Caudate nucleus (tissue), 63 donors: ENCODE measurements at places on chromosomes 6 and 20.

- DNase-seq = no peak
Measured at GRCh38 chr6:89242574-89243330, 25.6 kb upstream of the GABRR1 start.

GRCh38 chr20:18263723-18264122 is 24.6 kb upstream of the ZNF133 start:
- DNase-seq = no peak

GRCh38 chr6:35624341-35625070 is 64.2 kb downstream of the FKBP5 start:
- no peak for DNase-seq

GRCh38 chr6:56288347-56288746 is 41.0 kb upstream of the COL21A1 start:
- no peak for DNase-seq

DNA sequence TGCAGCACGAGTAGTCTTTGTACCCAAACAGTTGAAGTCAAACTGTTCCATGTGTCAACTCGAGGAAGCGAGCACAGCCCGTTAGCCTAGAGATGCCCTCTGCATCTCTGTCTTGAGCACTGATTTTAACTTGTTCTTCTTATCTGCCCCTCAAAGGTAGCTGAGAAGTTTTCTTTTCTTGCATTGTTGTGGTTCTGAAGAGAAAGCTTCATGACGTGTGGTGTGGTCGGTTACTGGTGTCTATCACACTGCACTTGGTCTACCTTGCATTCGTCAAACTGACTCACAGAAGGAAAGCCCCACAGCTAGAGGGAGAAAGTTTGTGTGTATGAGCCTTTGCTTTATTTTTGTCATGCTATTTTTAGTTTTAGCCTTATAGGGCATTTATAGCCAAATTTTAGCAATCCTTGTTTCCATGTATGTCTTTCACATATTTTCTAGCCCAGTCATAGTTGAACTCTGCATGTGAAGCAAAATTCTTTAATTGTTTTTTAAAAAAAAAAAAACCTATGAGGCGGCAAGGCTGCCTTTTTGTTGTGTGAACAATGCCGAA is 115.1 kb downstream of the JAG1 start:
- no peak for DNase-seq

DNA sequence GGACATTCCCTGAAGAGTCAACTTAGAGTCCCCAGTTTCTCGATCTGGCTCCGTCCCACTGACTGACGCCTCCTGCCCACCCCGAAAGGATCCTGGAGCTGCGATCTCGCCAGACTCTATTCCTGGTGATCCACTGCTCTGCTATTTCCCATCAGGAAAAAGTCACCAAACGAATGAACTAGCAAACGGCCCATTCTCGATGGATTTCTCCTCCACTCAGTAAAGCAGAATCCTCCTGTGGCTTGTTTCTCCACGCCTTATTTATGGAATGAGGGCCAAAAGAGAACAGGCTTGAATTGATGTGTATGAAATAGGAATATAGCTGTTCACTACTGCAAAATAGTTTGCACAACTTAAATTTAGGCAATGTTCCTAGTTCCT is 5.4 kb downstream of the NKX2-4 start:
- DNase-seq = no peak

- DNase-seq = no peak
Measured at GRCh38 chr20:51393571-51393970, 148.9 kb downstream of the NFATC2 start.

DNA sequence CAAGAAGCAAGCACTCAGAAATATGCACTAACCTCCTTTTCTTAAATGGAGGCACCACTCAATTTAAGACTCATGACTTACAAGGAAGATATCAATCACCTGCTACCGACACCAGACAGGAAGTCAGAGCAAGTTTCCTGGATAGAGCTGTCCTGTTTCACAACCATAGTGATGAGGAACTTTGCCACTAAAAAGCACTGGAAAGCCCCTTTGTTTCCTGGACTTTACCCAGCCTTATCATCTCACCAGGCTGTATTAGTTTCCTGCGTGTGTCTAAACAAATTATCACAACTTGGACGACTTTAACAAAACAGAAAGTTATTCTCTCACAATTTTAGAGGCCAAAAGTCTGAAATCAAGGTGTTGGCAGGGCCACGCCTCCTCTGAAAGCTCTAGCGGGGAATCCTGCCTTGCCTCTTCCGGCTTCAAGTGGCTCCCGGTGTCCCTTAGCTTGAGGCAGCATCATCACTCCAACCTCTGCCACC is 253.8 kb upstream of the STXBP5 start:
- no peak for DNase-seq

DNA sequence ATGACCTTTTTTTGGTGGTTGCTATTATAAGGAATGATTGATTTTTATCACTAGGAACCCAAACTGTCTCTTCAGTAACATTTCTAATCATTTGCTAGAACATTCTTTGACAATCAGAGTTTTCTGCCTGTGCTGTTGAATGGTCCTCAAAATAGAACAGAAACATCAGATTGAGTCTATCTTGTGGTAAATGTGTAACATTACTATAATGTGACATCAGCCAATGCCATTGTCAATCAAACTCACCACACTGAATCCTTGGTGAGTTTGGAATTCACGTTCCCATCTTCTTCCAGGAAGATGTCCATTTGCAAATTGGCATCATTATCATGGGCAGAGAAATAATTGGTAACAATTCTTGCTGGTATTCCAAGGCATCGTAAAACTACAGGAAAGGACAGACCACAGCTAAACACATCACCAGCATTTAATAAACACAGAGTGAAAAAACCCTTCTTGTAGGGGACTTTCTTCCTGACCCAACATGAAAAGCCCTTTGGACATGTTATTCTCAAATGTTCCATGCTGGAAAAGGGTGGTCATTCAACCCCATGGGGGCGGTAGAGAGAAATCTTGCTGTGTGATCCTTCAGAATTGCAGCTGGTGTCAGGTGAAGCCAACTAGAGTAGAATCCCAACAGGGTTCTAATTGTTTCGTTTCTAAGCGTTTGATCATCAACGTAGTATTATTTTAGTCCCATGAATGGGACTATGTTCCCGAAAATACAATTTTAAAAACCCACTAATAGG is 98.5 kb downstream of the F13A1 start:
- no peak for DNase-seq

- no peak for DNase-seq
Measured at GRCh38 chr6:129663531-129663930, 46.4 kb downstream of the ARHGAP18 start.

DNA sequence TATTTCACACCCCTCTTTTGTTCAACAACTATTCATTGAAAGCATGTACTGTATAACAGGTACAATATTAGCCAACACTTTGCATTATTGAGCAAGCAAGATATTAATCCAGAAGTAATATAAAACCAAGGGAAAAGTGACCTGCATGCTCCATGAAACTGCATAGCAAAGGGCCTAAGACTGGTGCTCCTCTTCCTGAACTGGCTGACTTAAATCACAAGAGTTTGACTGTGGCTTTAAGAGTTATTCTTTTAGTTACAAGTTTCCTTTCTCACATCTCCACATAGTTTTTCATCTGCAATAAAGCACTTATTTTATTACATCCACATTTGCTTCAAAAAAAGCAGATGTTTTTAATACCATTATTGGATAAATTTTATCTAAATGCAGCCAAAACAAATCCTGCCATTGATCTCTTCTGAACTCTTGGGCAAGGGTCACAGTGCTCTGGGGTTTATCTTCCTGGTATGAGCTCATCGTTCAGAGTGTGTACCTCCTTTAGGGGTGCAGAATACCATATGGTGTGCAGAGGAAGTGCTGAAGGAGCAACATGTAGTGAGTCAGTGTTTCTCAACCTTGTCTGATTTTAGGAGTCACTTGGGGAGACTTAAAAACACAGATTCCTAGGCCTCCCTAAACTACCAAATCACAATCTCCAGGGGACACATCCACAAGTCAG is 1225.9 kb upstream of the MAP3K7 start:
- no peak for DNase-seq

GRCh38 chr6:89120371-89120770 is 2.5 kb upstream of the SRSF12 start:
- DNase-seq = no peak

DNA sequence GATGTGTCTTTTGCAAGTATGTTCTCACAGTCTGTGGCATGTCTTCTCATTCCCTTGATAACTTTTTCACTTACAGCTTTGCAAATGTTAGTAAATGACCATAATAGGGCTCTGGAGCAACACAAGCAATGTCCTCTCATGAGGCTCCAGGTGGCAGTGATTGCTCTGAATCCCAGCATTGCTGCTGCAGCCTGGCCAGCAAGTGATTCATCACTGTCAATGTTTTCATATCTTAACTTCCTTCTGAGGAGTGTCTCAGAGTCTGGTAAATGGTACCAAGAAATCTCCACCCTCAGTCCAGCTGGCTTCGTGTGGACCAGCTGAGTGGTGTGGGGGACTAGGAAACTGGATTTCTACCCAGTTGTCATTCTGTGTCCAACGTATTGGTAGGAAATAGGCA is 139.6 kb downstream of the MYLK4 start:
- no peak for DNase-seq

DNA sequence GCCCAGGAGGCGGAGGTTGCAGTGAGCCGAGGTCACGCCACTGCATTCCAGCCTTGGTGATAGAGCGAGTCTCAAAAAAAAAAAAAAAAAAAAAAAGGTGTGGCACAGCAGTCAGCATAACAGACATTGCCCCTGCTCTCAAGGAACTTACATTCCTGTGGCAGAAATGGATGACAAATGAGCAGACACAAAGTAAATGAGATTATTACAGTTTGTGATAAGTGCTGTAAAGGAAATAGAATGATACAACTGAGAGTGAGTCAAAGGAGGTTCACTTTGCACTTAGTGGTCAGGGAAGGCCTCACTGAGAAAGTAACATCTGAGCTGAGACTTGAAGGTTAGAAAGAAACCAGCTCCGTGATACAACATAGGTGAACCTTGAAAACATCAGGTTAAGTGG is 36.4 kb downstream of the CEP250 start:
- DNase-seq = no peak

DNA sequence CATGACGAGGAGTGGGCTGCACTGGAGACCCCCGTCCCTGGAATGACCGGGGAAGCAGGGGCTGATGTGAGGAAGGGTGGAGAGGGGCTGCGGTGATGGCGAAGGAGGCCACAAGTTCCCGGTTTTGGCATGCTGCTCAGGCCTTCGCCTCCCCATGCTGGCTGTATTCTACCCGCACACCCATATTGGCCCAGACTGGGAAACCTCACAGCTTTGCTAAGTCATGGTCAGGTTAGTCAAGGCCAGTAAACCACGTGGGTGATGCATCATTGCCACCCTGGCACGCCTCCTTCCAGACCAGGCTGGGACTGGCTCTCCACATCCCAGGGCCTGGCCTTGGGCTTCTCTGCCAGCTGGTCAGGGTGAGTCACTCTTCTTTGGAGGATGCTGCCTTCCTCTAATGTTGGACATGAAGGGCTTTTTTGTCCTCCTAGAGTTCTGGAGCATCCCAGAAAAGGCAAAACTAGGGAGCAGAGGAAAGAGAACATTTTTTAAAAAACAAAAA is 53.8 kb downstream of the PCNA start:
- no peak for DNase-seq

GRCh38 chr20:48107560-48107959 is 322.3 kb upstream of the SULF2 start:
- no peak for DNase-seq

DNA sequence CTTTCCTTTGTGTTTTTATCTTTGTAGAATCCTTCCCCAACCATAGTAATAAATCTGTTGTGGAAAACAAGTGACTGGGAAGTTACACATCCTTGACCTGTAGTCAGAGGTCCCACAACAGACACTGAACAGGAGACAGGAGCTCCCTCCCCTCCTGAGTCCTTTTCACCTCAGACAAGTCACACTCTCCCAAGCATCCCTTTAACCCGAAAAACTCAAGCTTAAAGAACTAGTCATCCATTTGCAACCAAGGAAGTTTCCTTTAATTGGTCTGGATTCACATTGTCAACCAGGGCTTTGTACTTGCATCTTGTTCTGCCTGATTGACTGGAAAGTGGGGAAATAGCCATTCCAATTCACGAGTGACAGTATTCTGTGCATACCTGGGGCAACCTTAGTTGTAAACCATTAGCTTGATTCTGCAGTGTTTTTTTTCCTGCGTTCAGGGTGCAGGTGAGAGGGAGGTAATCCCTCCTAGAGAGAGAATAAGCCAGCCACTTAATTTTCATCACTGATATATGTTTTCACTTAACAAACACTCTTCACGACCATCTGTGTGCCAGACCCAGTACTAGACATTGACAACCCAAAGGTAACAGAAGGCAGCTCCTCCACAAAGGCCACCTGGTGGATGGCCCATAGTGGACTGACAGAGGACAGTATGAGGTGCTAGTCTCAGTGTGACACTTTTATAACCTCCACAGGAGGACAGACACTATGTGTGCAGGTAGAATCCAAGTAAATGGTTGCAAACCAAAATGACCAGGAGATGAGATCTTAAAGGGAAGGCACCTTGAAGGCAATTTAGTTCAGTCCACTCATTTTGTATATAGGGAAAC is 112.4 kb downstream of the SLX4IP start:
- no peak for DNase-seq

DNA sequence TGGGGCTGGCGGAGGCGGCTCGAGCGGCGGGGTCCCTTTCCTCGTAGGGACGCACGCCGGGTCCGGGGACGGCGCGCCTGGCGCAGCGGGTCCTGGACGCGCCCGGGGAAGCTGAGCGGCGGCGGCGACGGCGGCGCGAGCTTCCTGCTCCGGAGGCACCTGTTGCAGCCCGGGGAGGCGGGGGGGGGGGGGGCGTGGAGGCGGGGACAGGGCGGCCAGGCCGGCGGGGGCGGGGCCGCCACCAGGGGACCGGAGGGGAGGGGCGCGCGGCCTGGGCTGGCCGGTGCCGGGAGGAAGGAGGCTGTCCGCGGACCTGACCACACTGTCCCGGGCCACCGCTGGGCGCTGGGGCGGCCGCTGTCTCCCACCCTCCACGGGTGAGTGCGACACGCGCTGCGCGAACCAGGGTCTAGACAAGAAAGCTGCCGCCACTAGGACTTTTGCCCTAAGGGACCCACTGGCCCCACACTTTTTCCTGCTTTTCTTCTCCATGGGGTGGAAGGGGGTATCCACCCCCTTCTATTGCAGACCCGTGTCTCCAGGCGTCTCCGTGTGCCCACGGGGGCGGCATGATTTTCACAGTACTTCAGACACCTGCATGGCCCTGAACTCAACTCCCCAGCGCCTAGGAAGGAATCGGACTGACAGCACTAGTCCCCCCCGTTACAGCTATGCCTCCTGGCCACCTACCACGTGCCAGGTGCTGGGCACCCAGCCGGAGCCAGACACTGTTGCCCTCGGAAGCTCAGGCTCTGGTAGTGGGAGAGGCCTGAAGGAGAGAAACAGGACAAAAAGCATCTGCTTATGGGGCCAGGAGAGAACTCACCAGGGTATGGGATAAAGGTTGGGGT is at the start of gene NFATC2:
TSS of gene NFATC2 (minus strand) at position 149 of the 851 bp plus-strand sequence. CDS start 220 bp downstream, outside the sequence.
- DNase-seq = no peak

DNA sequence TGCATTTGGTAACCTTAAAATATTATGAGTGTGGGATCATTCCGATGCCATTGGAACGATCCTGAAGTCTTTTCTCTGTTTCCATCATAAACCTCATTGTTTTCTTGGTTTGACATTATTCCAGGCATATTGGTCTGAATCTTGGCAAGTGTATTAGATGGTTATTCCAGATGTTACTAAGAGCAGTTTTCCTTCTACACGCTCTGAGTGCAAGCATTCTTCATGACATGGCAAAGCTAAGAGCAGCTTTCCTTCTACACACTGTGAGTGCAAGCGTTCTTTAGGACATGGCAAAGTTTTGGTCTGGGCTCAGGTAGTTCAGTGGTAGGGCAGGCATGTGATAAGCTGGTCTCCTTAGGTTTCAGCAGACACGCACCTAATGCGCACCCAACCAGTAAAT is 53.0 kb downstream of the SMOC2 start:
- no peak for DNase-seq

GRCh38 chr6:7021301-7021700 is 86.5 kb upstream of the RREB1 start:
- no peak for DNase-seq

GRCh38 chr6:11241793-11242201 is 9.3 kb upstream of the NEDD9 start:
- DNase-seq = peak; percentile 37
